Activated naive CD4-positive, alpha-beta T cell treated with Interleukin-2 at 50 U/mL for 16 hours (primary cell): ENCODE measurements at places on chromosomes 11 and 22.

- no peak for DNase-seq
These were observed 2.0 kb upstream of the KCNJ1 start for GRCh38 chr11:128868841-128869671.

DNA sequence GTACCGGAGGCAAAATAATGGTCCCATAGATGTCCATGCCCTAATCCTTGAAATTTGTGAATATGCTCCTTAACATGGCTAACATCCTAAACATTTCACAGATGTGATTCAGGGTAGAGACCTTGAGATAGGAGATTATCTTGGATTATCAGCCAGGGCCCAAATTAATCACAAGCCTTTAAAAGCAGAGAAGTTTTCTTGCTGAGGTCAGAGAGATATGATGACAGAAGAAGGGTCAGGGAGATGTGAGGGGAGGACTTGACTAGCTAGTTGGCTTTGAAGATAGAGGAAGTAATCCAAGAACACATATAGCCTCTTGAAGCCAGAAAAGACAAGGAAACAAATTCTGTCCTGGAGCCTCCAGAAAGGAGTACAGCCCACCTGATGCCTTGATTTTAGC is 19.1 kb upstream of the FDX1 start:
- DNase-seq: no peak

DNA sequence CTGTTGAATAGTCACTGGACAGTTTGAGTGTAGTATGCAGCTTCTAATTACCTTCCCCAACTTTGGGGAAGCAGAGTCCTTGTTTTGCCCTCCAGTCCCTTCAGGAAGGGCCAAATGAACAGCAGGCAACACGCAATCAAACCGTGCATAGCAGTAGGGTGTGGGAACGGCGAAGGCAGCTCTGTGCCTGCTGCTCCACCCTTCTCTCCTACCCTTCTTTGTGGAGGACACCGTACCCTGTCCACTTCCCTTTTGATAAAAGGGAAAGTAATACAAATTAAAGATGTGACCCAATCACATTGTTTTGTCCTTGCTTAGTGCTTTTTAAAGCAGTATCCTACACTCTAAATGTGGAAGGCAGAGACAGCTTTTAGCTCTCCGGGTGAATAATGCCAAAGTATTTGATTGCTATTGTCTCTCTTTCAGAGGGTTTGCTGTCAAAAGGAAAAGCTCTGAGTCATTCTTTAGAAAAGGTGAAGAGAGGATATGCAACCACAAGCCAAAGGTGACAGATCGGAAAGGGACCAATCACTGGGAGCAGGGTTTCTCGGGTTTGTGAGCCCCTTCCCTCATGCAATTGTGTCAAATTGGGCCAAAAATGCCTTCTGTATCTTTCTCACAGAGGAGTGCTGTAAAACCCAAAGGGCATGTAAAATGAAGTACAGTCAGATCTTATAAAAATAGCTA is 407.3 kb upstream of the CCDC90B start:
- DNase-seq: no peak

DNA sequence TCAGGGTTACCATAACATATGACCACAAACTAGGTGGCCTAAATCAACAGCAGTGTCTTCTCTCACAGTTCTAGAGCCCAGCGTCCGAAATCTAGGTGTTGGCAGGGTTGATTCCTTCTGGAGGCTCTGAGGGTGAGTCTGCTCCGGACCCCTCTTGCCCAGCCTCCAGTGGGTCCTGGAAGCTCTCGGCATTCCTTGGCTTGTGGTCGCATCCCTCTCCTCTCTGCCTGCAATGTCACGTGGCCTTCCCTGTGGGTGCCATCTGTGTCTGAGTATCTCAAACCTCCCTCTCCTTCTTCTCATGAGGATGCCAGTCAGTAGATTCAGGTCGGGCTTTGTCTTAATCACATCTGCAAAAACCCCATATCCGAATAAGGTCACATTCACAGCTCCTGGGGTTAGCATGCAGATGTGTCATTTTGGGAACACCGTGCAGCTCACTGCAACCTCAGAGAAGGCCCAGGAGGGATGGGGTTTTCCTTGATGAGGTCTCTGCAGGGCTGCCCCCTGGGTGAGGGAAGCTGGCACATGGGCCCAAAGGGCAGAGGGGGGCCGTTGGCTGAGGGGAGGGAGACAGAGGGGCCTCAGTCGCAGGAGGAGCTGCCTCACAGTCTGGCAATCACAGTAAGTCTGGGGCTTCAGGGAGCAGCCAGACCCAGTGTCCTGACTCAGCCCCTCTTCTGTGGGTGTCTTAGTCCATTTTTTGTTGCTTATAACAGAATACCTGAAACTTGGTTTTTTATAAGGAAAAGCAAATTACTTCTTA is 41.2 kb downstream of the PARVG start:
- DNase-seq: no peak

GRCh38 chr22:33400891-33401290 is 342.7 kb upstream of the SYN3 start:
- DNase-seq: no peak

DNA sequence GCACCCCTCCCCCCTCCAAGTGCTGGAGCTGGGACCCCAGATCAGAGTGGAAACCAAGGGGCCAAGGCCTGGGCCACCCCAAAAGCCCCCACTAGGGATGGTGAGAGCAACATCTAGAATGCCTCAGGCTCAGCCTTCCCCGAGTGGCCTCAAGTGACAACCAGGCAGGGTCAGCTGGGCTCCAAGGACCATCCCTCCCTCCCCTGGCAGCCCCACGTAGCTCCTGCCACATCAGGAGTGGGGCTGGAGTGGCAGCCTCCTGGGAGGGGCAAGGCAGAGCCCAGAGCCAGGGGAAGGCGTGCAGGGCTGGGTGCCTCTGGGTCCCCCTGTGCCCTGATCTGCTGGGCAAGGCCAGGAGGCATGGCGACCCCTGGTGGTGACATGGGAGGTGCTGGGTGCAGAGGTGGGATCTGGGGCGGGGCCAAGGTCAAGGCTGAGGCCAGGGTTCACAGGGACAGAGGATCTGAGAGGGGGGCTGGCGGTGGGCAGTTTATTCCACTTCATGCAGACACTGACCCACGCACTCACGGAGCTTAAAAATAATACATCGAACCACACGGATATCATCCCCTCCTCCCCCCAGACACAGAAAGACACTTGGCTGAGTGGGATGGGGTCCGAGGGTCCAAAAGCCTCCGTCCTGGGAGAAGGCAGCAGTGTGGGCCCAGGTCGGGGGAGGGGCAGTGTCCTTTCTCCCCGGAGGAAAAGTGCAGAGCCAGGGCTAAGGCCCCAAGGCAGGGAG is 15.8 kb upstream of the EHD1 start:
- DNase-seq: peak; percentile 92

- DNase-seq: no peak
These were observed 517.7 kb downstream of the ETS1 start for GRCh38 chr11:128069665-128070064.

GRCh38 chr22:45253039-45253641 is 12.4 kb upstream of the KIAA0930 start:
- DNase-seq: no peak

GRCh38 chr11:28537822-28538221 is 429.6 kb downstream of the METTL15 start:
- no peak for DNase-seq

DNA sequence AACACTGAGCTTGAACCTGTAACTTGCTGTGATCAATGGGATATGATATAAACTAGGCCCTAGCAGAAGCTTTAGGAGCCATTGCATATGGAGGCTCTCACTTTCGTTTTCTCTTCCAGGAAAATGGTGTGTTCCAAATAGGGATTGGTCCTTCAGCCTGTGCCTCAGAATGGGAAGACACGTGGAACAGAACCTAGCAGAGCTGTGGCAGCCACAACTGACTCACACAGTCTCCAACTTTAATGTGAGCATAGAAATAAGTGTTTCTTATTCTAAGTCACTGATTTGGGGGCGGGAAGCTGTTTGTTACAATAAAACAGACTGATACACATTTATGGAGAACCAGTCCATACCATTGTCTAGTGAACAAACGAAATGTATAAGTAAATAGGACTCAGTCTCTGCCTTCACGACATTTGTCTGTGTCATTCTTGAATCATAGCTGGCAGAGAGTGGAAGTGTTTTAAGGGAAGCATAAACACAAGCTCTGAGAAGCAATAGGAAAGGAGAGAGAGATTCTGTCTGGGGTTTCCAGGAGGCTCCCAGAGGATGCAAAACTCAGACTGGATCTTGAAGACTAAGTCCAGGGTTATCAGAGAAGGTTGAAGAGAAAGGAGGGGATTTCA is 97.3 kb downstream of the GALNT18 start:
- no peak for DNase-seq

GRCh38 chr11:83827940-83828554 is 541.9 kb upstream of the CCDC90B start:
- DNase-seq: no peak

GRCh38 chr11:26846227-26846626 is 124.4 kb upstream of the SLC5A12 start:
- DNase-seq: no peak

DNA sequence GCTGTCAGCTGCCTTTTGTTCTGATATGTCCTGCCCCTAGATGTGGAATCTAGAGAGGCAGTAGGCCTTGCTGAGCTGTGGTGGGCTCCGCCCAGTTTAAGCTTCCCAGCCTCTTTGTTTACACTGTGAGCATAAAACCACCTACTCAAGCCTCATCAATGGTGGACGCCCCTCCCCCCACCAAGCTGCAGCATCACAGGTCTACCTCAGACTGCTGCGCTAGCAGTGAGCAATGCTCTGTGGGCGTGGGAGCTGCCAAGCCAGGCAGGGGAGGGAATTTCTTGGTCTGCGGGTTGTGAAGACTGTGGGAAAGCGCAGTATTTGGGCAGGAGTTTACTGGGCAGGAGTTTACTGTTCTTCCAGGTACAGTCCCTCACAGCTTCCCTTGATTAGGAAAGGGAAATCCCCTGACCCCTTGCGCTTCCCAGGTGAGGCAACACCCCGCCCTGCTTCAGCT is 98.5 kb downstream of the SMCO4 start:
- DNase-seq: peak; percentile 28

DNA sequence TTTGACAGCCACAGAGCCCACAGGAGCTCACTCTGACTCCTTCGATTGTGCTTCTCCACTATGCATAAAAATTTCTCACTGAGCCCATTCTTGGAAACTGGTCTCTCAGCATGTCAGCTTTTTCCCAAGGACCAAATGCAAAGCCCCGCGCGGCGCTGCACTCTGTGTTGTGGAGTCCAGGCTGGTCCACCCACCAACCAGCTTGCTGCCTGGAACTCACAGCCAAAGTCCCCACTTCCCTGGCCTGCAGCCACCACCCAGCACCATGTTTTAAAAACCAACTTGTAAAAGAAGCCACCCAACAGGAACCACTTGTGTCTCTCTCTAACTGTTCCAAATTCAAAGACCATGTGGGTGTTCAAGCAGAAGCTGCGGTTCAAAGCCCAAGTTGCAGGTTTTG is 124.4 kb downstream of the SPATA19 start:
- no peak for DNase-seq

GRCh38 chr22:35451592-35451991 is 51.7 kb downstream of the MCM5 start:
- DNase-seq: no peak

DNA sequence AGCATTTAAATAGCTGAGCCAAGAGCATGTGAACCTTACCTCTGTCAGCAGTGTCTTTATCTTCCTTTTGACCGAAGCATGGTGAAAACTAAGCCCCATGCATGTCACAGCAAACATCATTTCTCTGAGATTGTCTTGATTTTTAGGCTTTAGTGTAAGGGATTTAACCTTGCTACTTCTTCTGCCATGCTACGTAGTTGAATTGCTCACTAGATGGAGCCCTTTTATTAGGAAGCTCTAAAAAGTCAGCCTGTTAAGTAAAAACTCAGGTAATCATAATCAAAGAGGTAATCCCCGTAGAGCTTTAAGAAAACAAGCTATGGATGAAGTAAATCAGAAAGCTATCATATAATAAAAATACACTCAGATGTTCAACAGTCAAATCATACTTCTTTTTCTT is 149.5 kb downstream of the PGR start:
- no peak for DNase-seq

- no peak for DNase-seq
These were observed 328.1 kb upstream of the MPPED2 start for GRCh38 chr11:30914143-30914762.

DNA sequence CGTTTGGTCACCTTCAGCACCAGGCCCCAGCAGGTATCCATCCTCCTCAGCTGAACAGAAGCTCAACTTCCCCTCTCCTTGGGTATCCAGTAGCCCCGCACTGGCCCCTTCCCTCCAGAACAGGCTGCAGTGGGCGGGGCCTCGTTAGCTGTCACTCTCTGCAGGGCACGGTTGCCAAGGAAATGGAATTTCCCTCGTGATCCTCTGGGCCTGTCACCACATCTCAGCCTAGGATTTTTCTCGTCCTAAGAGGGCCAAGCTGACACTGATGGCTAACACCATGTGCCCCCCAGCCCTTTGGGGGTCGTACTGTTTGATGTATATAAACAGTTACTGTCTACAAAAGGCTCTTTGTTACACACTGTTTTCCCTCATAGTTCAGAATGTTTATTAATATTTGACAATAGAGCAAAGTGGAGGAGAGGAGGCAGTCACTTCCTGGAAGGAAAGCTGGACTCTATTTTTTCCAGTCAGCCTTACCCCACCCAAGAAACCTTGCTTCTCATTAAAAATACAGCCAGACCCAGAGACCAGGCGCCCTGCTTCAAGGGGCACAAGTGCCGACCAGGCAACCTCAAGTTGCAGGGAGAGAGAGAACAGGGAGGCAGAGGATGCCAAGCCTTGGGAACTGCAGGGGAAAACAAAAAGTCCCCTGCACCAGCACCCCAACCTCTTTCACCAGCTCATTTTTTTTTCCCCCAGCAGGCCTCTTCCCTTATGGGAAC is 44.5 kb downstream of the FEZ1 start:
- DNase-seq: no peak

GRCh38 chr11:73308961-73309919 is 1.2 kb downstream of the ARHGEF17 start:
- no peak for DNase-seq

DNA sequence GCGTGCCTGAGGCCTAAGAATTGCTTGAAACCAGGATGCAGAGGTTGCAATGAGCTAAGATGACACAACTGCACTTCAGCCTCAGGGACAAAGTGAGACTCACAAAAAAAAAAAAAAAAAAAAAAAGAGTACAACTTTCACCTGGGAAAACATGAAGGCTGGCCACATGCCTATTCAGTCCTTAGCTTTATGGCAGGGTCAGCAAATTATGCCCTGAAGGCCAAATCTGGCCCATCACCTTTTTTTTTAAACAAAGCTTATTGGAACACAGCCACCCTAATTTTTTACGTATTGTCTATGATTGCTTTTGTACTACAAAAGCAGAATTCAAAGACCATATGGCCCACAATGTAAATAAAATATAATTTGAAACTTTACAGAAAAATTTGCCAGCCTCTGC is 8.2 kb downstream of the FSHB start:
- no peak for DNase-seq

GRCh38 chr11:45543808-45544422 is 121.5 kb downstream of the CHST1 start:
- no peak for DNase-seq
